Astrocyte (in vitro differentiated cells and primary cell): ENCODE measurements at places on chromosomes 16 and 17.

- DNase-seq = peak; percentile 99
These were observed 10.6 kb upstream of the HOXB2 start for GRCh38 chr17:48555258-48556228.

GRCh38 chr16:8548166-8548565, 42.1 kb downstream of the TMEM114 start:
- DNase-seq = no peak

DNA sequence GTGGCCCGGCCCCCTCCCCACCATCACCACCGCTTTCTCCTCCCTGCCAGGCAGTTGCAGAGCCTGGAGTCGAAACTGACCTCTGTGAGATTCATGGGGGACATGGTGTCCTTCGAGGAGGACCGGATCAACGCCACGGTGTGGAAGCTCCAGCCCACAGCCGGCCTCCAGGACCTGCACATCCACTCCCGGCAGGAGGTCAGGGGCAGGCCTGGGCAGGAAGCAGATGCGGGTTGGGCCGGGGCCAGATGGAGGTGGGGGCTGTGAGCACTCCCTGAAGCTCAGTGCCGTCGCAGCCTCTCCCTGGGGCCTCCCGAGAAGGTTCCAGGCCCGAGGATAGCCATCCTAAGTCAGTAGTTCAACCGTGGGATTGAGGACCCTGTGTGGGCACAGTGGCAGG, 14.2 kb upstream of the ADGRG3 start:
- DNase-seq = no peak

DNA sequence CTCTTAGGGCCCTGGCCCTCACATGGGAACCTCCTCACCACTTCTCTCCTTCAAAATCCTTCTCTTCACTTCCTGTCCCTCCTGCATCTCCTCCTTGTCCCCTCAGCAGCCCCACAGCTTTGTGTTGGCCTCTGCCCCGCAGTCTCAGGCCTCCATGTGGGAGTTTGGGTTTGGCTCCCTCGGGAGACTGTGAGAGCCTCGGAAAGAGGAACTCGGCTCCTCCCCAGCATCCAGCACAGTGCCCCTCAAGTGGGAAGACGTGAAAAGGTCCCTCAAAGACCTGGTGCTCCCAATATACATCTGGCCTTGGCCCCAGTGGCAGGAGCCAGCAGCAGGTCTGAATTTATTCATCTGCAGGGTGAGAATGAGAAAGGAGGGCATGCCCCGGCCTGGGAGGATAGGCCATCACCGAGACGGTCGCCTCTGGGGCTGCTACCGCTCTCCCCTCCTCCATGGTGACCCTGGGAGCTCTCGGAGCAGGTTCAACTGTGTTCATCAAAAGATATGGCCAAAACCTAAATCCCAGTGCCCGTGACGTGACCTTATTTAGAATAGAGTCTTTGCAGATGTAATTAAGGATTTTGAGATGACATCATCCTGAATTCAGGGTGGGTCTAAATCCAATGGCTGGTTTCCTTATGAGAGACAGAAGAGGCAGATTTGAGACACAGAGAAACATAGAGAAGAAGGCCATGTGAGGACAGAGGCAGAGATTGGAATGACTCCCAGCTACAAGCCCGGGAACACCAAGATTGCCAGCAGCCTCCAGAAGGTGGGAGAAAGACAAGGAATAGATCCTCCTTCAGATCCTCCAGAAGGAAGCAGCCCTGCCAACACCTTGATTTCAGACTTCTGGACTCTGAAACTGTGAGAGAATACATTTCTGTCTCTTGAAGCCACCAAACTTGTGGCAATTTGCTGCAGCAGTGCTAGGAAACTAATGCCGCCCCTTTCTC, 135.1 kb downstream of the MRM1 start:
- DNase-seq = no peak

- no peak for DNase-seq
These were observed 127.2 kb downstream of the HS3ST3B1 start for GRCh38 chr17:14427900-14428647.
